ENCODE measurements at places on chromosomes 2 and 18.
A peak's percentile ranks its signal among the peaks of the same experiment; 100 is the strongest.

DNA sequence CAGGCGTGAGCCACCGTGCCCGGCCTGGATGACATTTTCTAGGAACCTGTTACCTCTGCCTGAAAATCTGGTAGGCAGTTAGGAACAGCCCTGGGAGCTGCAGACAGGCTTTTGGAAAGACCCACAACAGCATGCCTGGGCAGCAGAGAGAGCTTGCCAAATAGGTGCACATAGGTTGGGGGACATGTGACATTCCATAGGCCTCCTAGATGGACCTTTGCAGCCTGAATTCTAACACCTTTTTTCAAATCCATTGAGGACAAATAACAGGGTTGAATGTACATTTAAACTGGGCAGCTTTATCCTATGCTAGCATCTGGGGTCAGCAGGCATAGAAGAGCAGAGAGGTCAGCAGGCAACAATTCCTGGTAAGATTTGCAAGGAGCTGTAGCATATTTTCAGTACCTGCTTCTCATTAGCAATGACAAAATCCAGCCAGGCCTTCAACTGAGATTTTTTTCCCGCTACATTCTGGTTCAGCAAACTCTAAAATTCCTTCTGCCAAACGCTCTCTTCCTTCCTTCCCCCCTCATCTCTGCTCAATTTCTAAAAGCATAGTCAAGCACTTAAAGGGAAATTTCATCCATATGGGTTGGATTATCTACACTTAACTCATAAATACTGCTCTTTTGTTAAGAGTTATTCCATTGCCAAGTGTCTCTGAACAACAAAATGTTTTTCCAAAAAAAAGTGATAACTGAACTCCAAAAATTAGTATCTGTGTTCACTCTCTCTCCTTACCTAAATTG, 75.2 kb downstream of the SOWAHC start:
- DNase-seq: no peak

DNA sequence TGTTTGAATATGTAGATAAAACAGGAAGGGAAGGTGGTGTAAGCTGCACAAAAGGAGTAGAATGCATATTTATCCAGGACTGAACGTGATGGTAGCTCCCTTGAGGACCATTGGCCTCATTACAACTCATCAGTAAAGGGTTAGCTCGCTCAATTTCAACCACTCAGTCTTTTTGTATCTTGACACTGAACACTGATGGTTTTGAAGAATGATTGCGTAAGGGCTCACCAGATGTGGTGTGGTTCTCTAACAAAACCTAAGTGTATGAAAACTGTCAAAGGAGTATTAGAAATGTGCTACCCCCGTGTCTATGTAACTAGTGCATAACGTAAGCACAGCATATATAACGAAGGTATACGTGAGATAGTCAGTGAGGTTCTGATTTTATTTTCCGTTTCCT, 272.4 kb upstream of the THSD7B start:
- DNase-seq: peak; percentile 85

DNA sequence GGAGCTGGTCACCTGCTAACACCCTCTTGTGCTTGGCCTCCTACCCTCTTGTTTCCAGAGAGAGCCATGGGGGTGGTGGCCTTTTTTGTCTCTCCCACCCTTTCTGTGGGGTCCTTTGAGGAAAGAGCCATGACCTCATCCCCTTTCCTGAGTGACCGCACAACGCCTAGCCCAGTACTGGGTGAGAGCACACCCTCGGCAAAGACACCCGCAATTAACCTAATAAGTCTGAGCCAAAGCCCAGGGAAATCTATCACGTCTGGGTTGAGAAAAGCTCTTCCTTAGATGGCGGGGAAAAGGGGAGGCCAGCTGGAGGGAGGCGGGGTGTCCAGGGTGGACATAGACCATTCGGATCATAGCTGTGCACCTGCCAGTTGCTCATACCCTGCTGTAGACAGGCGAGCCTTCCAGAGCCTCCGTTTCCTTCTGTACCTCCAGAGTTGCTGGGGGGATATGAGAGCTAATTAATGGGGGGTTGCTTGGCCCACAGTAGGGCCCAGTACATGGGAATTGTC, 93.7 kb upstream of the MCFD2 start:
- no peak for DNase-seq

- DNase-seq: no peak
These were observed 29.7 kb upstream of the GPC1 start for GRCh38 chr2:240405684-240406313.

- DNase-seq: no peak
These were observed 1.2 kb upstream of the SERPINB13 start for GRCh38 chr18:63585988-63586387.

GRCh38 chr18:77123320-77124231, 9.0 kb downstream of the MBP start:
- no peak for DNase-seq

- DNase-seq: peak; percentile 74
These were observed 57.3 kb upstream of the KLF7 start for GRCh38 chr2:207223051-207223450.

GRCh38 chr2:151984424-151985083, 114.3 kb downstream of the CACNB4 start:
- no peak for DNase-seq

GRCh38 chr2:208062113-208062512, 36.8 kb upstream of the PLEKHM3 start:
- peak; percentile 62 for DNase-seq

DNA sequence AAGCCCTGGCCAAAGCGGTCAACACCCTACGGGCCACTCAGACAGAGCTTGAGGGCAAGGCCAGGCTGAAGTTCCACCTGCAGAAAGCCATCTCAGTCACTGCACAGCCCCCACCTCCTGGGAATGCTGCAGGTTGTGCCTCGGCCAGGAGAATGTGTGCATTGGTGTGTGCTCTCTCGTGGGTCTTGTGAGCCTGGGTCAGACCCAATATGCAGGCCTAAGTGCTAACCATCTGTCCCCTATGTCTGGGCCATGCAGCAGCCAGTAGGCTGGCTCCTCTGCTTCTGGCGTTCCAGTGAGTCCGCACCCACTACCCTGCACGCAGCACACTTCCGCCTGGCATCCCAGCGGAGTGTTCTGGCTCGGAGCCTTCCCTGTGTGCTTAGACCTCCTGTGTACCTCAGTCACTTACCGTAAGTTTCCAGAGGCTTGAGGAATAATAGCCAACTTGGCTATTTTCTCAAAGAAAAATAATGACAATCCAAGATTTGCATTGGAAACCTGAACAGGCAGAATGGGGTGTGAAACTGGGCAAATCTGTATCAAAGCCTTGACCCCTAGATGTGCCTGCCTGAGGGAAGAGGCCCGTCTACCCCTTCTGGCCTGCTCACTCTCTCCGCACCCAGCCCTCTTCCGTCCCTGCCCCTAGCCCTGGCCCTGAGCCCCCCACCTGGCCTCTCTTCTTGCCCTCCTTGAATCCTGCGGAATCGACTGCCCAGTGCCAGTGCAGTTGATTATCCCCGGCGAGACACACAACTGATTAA, 7.2 kb downstream of the SIX3 start:
- no peak for DNase-seq

DNA sequence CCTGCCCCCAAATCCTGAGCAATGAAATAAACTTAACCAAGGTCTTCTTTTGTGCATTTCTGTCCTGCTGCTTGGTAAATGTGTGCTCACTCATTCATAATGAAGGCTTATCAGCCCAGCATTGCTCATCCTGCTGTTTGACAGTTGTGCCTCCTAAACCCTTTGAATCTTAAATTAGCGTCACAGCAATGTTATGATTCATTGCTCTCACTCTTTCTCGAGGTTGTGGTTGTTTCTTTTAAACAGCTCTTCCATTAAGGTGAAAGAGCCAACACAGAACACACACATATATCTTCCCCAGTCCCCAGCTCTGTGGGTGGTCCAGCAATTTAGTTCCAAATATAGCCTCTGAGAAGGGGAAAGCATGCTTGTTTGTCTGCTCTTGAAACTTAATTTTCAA, 84.0 kb downstream of the EVA1A start:
- DNase-seq: no peak
